ENCODE measurements at places on chromosomes 2 and 18.

DNA sequence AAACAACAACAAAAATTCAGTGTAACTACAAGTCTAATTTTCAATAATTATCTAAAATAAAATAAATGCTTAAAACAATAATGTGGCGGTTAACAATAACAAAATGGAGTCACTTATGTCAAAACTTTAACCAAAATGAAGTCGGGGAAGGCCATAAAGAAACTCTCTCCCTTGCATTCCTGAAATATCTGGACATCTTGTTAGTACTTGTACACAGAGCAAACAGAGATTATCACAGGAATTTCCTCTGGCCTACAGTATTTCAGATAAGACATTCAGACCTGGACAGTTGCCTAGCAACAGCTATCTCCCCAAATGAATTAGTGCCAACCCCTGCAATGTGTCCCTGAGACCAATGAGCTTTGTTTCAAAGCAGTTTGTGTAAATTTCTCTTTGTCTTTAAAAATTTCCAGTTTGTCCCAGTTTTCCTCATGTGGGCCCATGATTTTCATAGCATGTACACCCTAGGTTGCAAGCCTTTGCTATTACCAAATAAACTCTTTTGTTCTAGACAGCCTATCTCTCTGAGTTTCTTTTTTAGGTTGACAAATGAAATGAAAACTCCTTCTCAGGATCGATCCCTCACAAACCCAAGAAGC, 68.6 kb downstream of the EXOC6B start:
- no peak for DNase-seq

DNA sequence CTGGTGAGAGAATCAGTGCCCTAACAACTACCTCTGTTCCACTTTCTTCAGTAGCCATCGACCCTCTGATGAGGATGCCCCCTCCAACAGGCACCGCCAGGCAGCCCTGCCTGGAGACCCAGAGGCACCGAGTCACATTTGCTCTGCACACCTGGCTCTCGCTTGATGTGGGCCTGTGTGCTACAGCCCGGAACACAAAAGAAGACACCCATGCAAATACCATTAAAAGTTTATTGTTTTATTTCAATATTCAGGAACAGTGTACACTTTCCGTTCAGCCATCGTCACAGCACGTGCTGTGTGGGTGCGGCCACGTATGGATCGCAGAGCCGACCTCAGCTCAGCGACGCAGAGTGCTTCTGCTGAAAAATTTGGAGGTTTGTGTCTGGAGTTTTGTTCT, 154.0 kb downstream of the MBP start:
- no peak for DNase-seq

- DNase-seq: no peak
Observed at GRCh38 chr18:23824669-23825068, 135.4 kb downstream of the LAMA3 start.

DNA sequence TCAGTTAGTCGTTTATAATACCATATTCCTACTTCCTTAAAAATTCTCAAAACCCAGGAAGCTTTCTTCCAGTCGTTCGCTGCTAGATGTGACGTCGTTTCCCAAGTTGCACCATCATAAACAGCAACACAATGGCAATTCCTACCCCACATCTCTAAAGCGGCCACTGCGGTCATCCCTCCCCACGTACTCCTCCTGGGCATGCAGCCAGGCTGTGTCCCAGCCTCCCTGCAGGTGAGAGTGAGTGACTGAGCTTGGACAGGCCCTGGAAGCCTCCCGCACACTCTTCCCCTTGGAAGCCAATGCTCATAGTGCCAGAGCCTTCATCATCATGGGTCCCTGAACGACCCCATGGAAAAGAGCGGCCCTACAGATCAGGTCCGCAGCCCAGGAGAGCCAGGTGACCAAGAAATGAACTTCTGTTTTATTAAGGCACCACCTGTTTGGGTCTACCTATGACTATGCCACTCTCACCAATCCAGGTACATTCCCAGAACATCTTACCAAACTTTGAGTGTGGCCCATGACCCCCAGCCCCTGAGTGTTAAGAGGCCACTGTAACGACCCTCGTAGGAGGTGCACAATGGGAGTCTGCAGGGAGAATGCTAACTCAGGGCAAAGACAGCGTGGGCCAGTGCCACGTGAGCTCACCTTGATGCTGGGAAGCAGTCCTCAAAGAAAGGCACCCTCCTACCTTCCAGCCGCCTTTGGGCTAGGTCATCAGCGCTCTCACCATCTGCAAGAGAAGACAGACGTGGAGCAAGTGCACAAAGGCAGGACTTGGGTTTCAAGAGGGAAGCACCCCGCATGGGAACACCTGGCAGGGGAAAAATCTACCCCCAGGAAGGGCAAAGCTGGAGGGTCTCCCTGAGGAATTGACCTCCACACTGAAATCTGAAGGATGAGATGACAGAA, 74.7 kb upstream of the RAB6C start:
- DNase-seq: no peak

DNA sequence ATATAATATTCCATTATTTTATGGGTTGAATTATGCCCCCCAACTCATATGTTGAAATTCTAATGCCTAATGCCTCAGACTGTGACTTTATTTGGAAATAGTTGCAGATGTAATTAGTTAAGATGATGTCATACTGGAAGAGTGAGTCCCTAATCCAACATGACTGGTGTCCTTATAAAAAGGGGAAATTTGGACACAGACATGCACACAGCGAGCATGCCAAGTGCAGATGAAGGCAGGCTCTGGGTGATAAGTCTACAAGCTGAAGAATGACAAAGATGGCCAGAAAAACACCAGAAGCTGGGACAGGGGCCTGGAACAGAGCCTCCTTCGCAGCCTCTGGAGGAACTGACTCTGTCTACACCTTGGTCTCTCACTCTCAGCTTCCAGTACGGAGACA, 10.0 kb upstream of the ASAP2 start:
- DNase-seq: no peak

All from activated CD4-positive, alpha-beta T cell treated with anti-CD3 and anti-CD28 coated beads for 24 hours (primary cell).